ENCODE measurements at places on chromosomes 2 and 18. TPM values are rescaled to one million over a fixed set of nuclear protein-coding genes. Genes with fewer than 3 reads are reported as not detected.

Gene PLGLB1
- polyA plus RNA-seq: 14.4 TPM

Gene RAMP1
- 11.4 TPM for polyA plus RNA-seq

Gene AQP12A
- polyA plus RNA-seq: not detected

Gene C2orf72
- polyA plus RNA-seq: 0.37 TPM

Gene REG3A
- not detected for polyA plus RNA-seq

Gene MOGAT1
- not detected for polyA plus RNA-seq

Gene SH3RF3
- 6.7 TPM for polyA plus RNA-seq

Gene ARHGAP25
- 6.9 TPM for polyA plus RNA-seq

Gene ZAP70
- 2.0 TPM for polyA plus RNA-seq

Gene AOX1
- polyA plus RNA-seq: 3.4 TPM

Gene PHLPP1
- 10.0 TPM for polyA plus RNA-seq

Gene MCEE
- polyA plus RNA-seq: 27.8 TPM

GRCh38 chr2:237351796-237352195, 62.2 kb downstream of the COL6A3 start:
- no peak for DNase-seq

GRCh38 chr2:239671471-239671870, 270.7 kb upstream of the HDAC4 start:
- DNase-seq: no peak

DNA sequence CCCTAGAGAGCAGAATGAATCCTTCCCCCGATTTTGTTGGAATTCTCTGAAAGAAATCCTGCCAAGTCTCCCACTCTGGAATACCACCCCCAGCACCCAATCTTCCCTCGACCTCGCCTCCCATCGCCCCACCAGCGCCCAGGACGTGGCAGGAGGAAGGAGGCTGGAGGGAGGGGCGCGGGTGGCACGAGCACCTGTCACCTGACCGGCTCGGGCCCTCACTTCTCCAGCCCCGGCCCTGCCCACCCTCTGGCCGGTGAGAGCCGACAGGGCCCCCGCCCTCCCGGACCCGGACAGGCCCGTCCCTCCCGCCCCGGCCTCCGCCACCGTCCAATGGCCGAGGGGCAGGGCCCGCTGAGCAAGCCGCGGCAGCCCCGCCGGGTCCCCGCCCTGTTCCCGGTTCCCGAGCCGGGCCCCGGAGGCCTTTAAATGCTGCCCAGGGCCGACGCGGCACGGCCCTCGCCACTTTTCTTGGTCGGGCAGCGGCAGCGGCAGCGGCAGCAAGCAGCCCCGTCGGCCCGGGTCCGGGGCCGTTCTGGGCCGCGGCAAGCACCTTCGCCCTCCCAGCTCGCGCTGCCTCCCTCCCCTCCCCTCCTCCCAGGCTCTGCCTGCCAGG, at the start of gene LGALSL:
LGALSL (plus strand) TSS at position 393 of the 616 bp plus-strand sequence. CDS start 384 bp downstream, outside the sequence.
- DNase-seq: peak; percentile 76

- no peak for DNase-seq
Observed at GRCh38 chr18:48893061-48893607, 57.6 kb downstream of the SMAD7 start.

GRCh38 chr2:23760736-23761135, 166.2 kb downstream of the ATAD2B start:
- peak; percentile 33 for DNase-seq

DNA sequence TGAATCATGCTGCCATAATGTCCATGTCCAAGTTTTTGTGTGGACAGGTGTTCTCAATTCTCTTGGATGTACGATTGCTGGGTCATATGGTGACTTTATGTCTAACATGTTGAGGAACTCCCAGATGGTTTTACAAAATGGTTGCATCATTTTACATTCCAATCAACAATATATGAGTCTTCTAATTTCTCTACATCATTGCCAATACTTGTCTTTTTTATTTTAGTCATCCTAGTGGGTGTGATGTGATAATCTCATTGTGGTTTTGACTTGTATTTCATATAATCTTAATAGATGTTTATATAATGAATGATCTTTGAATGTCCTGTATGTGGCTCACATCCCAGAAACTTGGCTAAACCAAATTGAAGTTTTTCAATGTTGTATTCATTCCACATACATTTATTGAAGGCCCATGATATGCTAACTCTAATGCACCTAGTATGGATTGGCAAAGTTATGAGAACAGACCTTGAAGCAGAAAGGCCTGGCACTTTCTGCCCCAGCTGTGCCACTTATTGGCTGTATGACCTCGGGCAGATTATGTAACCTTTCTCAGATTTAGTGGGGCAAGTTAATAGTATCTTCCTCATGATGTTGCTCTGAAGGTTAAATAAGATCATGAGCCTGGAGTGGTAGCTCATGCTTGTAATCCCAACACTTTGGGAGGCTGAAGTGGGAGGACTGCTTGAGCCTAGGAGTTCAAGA, 205.4 kb downstream of the RAB3GAP1 start:
- peak; percentile 34 for DNase-seq

DNA sequence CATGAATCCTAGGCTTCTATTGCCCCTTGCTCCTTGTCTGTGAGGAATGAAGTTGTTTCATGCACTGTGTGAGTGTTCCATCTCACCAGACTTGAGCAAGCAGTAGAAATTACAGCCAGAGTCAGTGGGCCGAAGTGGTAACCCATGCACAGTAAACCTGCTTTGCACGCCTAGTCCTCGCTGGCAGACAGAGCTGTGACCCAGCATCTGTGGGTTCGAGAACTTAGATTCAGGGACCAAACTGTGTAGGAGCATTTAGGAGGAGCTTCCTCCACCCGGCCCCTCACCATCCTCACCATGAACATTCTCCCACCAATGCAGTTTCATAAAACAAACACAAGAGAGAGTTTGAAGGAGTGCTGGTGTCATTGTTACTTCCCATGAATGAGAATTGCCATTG, 21.6 kb upstream of the TEX51 start:
- no peak for DNase-seq

- no peak for DNase-seq
Observed at GRCh38 chr2:147713349-147713748, 131.5 kb upstream of the ACVR2A start.

DNA sequence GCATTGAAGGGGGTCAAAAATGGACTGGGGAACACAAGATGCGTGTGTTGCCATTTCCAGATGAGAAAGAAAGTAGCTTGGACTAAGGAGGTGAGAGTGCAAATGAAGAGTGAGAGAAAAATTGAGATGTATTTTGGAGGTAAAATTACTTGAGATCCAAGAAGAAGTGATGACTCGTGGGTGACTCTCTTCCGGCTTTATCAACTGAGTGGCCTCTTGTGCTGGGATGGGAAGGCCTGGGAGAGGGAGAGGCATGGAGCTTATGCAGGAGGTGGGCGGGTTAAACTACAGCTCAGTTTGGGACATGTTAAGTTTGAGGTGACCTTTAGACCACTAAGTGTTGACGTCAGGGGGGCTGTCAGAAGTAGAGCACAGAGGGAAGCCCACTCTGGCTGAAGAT, 34.9 kb downstream of the SULT1C2 start:
- no peak for DNase-seq

- no peak for DNase-seq
Observed at GRCh38 chr2:69735686-69736085, 6.2 kb upstream of the ANXA4 start.

- DNase-seq: no peak
Observed at GRCh38 chr2:181130686-181131085, 150.3 kb downstream of the UBE2E3 start.

- DNase-seq: no peak
Observed at GRCh38 chr18:14098428-14098827, 33.8 kb downstream of the ZNF519 start.

Measured in right lung (tissue), 10 donors.